NCI-H2029 (cell line): ENCODE measurements at places on chromosomes 1 and 21.

DNA sequence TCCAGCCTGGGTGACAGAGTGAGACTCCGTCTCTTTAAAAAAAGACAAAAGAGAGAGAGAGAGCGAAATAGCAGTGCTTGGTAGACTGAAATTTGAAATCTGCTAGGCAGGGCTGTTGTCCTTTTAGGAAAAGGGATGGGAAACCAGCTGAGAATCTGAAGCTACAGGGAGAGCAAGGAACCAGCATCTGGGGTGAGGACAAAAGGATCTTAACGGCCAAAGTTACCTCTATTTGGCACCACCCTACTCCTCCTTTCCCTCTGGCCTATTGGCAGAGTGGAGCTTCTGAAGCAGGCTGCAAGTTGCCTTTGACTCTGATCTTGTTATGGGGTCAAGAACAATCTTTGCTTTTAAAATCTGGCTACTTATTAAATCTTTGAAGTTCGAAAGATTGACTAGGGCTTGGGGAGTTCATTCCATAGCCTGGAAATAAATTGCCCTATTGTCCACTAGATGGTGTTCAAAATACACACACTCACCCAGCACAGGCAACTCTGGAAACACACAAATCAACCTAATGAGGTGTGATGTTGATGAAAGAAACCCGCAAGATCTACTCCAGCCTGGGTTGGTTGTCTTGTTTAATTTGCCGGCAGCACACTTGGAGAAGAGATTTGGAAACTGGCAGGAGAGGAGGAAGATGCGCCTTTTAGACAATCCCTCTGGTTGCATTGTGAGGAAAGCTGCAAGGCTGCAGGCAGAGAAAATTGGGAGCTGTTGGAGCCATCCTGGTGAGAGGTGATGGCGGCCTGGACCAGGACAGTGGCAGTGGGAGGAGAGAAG, 16.5 kb upstream of the PARP1 start:
- no peak for DNase-seq

- no peak for DNase-seq
Observed at GRCh38 chr21:27526451-27526850, 559.6 kb upstream of the ADAMTS5 start.

- DNase-seq = no peak
Observed at GRCh38 chr1:114369930-114370329, 141.1 kb downstream of the TRIM33 start.

DNA sequence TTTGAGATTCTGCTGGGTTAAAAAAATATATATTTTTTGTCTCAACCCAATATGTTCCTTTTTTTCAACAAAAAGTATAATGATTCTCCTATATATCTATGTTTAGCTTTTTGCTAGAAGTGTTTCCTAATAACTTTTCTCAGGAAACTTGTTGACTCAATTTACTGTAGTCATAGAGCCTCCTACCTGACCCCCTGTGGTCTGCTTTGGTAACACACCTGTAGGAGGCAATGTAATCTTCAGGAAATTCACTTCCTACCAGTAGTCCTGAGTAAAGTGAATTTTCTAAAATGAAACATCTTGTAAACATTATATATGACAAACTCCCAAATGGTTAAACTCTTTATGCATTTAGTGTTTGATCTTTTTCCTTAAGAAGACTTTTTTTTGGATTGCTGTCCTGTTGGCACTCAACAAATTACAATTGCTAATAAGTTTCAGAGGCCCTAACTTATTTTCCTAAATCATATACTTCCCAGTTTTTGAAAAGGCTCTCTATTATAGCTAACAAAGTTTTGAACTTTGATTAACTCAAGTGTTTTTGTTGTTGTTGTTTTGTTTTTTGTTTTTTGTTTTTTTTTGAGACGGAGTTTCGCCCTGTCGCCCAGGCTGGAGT, 118.3 kb downstream of the OLFML2B start:
- DNase-seq = no peak

DNA sequence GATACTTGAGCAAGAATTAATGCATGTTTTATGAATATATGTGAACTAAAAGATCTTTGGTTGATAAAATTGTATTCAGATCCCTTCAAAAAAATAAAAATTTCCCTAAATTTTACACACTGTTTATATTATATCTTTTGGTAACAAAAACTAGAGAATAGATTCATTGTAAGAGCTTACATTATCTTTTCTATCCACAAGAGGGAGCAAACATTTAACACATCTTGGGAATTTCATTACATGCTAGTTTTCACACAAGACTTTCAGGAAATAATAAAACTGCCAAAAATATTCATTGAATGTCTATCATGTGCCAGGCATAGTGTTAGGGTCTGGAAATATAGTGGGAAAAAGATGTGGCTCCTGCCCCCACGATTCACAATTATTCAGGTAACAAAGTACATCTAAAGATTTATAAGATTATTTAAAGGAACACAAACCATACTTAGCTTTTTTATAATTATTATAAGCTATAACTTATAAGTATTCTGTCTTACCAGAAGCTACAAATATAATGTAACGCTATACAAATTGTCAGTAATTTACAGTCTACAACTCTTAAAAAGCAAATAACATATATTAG, 30.6 kb downstream of the FAF1 start:
- peak; percentile 65 for DNase-seq

GRCh38 chr1:9529190-9529589, 10.1 kb upstream of the SLC25A33 start:
- DNase-seq = no peak

DNA sequence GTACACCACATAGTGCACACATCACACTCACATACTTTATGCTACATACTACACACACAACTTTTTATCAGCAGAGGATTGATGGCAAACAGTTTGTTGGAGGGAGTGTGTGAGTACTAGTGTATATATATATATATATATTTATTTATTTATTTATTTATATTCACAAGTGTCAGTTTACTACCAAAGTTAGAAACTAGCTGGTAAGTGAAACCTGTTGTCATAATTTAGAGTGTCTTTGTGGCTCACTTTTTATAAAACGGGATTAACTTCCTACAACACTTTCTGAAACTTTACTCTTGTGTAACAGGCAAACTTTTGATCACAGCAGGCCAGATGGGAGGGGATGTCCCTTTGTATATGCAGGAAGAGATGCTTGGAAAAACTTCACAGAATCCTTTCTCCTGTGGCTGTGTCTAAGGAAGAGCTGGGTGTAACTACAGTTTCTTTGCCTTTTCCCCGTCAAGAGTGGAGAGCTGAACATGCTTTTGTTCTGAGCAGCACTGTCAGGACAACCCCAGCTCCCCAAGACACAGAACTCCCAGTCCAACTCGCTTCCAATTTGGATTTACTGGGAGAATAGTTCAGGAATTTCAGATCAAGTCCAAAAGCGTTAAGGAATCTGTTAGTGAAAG, 1.9 kb upstream of the SAMD13 start:
- DNase-seq = no peak

- no peak for DNase-seq
Observed at GRCh38 chr1:222732216-222733159, 4.5 kb upstream of the FAM177B start.
